ENCODE measurements at places on chromosomes 5 and 9.

DNA sequence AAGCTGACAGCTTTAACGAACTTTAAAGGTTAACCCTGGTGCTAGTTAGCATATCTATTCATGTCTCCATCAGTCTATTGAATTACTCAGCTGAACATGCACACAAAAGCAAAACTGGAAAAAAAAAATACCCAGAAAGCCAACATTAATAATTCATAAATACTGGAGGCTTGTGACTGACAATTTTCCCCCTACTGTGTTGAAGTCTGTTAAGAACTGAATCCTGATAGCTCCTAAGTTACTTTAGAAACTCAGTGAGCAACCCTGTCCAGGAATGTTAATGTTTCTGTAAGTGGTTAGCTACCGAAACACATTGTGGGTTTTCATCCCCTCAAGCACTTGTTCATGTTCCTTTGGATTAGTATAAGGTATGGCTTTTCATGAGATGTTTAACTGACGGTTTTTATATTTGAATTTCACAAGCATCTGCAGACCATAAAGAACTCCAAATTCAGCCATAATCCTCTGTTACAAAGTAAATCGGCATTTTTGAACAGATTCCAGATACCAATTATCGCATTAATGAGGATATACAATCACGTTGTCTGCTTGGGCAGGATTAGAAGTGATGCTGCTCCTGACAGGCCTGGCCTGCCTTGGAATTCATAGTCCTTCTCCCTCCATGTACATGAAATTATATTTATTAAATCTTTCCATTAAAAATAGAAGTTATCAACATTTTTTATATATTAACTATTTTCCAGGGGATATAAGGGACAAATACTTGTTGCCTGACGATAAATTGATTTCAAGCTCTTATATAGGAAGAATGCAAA, 331.2 kb downstream of the TLE4 start:
- no peak for DNase-seq

DNA sequence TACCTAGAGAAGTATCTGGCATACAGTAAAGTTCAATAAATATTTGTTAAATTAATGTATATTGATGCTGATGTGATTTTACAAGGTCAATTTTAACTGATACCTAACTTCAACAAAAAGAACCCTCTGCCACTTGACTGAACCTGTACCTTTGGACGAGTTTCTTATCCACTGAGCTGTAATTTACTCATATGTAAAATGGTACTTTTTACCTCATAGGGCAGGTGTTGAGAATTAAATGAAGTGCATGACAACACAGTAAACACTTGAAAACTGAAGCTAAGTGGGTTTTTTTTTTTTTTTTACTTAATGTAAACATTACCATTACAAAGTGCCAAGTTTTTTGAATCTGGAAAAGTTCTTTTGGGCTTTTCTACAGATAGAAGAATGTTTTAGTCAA, 15.4 kb downstream of the NIPSNAP3B start:
- DNase-seq = no peak

DNA sequence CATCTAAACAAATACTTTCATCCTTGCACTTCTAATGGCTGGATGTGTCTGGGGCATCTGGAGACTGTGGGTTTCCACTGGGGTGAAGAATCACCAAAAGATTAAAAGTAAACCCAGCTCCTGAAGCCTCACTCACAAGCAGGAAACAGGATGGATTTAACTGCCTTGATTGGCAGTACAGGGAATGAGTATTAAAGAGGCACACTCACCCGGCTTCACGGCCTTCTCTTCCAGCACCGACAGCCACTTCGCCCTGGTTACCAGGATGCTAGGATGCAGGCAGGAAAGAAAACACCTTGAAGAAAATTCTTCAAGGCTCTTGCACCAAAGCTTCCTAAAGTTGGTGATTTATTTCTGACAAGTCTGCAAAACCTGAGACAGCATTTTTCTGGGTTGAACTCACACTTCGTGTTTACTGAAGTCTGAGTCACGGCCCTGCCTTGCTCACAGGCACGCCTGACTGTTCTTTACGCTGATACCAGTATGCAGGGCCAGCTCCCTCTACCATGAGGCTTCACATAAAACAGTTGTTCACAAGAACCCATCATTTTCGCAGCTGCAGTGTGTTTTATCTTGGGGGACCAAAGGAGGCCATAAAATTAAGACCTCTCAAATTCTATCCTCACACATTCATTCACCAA, 56.5 kb upstream of the ZNF354A start:
- no peak for DNase-seq

- DNase-seq = no peak
Observed at GRCh38 chr9:99466104-99466503, 244.0 kb downstream of the SEC61B start.

DNA sequence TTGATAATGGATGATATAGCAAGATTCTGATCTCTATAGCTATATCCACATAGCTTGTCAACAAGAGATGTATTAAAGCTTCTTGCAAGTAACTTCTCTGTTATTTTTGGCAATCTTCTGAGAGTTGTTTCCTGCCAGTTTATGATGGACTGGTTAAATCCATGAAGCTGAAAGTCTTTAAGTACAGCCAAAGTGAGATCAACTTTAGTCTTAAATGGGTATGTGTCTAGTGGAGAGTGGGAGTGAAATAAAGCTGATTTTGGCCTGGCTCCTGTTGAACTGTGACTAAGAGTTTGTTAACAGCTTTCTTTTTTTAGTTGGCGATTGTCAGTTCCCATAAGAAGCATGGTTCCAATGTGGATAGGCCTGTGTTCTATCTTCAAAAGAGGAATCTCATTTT, 350.9 kb upstream of the PCSK5 start:
- DNase-seq = no peak

DNA sequence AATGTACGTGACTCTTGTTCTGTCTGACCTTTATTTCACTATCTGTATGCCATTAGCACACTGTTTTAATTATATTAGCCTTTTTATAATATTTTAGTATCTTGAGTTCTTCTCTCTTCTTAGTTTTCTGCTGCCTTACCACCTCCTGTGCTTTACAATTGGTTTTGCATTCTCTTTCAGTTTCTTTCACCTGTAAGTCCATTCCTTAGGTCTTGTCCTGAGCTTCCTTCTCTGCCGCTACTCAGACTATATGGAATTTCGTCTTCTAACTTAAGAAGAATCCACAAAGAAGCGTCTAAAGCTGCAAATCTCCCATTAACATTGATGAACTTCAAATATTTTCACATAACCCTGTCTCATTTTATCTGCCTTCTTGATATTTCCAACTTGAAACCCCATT, 642.9 kb downstream of the MAT2B start:
- no peak for DNase-seq

DNA sequence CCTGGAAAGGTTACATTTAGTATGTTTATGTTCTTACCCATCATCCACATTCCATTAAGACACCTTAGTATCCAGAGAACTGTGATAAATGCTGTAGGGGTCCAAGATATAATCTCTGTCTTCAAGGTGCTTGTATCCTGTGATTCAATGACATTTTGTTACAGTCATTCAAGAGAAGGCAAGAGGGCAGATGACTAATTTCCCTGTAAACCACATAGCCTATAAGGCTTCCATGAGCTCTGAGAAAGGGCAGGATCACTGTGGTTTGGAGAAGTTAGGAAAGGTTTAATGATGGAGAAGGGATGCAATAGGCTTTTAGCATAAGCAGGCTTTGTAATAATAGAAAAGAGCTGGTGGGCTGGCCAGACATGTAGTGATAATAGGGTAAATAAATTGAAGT, 40.0 kb downstream of the PAPPA start:
- DNase-seq = no peak

Measured in KBM-7 (cell line).